ENCODE measurements at places on chromosomes 3 and 15.

DNA sequence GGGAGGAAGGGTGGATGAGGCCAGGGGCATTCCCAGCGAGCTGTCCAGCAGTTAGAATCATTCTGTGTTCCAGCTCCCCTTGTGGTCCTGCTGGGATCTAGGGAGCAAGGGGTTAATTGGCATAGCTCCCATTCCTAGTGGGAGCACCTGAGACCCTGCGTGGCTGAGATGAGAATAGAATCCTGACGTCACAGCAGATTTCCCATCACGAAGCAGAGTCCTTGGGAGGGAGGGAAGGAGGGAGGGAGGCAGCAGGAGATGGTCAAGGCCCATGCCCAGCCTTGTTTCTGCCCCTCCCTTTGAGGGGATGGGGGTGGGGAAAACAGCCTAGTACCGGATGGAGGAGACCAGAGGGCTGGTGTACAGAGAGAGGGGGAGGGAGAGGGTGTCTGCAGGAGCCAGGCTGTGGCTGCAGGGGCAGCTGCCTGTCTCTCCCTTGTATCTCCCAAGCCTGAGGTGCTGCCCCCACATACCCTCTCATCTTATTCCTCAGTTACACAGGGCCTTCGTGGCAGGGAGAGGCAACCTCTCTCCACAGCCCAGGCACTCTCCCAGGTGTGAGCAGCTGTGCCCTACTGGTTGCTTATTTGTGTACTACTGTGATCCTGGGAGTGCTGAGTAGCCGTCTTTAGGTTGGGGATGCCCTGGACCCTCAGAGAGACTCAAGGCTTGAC lies 5.4 kb downstream of the TYRO3 start:
- peak; percentile 90 for DNase-seq

- no peak for DNase-seq
Observed at GRCh38 chr3:71465371-71466036, 118.0 kb downstream of the FOXP1 start.

DNA sequence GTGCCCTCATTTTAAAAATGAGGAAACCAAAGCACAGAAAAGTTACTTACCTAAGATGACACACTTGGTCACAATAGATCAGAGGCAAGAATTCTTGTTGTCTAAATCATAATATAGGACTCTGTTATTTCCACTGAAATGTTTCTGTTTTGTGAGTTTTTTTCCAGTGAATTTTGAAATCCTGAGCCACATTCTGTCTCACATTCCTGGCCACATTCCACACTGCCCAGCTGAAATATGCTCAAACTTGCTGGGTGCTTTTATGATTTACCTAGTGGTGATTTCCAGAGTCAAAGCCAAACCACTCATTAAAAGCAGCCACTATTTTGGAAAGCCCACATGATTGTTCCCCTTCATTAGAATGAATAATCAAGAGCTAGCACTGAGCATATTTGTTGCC lies 82.3 kb upstream of the NPHP3 start:
- no peak for DNase-seq

- DNase-seq, result no peak
Observed at GRCh38 chr3:105729667-105730066, 139.1 kb downstream of the CBLB start.

DNA sequence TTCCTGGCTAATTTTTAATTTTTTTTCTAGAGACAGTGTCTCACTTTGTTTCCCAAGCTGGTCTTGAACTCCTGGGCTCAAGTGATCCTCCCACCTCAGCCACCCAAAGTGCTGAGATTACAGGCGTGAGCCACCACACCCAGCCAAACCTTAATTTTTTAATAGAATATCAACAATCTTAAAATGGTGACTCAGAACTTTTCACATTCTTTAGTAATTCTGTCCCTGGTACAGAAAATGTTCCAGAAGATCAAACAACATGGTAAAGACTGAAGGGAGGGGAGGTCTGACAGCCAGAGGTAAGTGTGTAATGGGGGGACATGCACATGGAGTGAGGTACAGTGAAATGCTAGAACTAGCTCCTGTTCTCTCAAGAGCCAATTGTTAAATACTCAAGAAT lies 38.2 kb downstream of the DNAH12 start:
- no peak for DNase-seq

DNA sequence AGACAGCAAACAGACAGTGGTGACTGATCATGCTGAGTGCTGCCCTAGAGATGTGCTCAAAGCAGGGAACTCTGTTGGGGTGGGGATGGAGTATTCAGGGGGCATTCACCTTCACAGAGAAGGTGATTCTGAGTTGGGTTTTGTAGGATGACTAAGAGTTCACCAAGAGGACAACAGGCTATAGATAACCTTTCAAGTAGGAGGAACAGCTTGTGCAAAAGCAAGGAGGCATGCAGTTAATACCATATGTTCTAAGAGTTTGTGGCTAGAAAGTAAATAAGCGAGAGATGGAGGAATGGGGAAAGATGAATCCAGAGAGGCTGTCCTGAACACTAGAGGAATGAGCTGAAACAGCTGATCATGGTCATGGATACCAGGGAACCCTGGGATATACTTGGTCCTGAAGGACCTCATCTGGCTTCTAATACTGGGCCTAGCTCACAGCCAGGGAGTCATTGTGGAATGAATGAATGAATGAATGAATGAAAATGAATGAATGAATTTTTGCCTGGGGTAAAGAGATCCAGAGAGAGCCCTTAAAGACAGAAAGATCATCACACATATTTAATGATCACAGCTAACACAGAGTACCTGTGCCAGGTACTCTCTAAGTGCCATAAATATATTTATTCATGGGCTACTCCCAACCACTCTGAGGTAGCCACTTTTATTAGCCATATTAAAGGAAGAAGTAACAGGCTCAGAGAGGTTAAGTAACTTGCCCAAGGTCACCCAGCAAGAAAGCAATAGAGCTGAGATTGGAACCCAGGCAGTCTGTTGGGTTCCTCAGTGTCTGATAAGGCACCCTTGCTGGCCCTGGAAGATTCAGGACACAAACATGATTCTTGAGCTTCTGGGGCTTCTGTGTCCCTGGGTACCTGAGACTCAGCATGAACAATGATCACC lies 22.0 kb downstream of the SMAD6 start:
- no peak for DNase-seq

DNA sequence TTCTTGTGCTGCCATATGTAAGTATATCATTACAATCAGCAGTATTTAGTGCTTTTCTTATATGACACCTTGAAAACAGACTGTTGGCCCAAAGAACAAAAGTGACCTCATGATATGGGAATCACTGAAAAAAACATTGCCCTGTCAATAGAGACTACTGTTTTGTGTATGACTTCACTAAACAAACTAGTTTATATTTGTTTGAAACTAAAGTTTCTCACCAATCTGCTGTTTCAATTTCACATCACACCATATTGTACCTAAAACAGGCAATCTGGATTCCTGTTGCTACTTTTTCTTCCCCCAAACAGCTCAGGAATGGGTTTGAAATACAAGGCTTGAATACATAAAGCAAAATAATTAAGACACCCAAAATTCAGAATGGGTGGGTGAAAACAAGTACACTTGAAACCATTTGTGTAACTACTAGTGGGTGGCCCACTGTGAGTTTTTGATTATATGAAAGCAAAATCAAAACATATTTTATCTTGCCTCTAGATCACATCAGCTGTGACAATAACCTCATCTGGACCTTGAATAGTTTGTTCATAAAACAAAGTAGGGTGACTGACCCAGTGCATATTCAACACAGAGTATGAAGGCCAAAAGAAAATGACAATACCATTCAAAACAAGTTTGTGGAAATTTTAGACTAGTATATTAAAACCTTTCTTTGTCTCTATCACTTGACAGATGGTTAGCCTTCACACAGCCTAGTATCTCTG lies 5.9 kb downstream of the ZBTB20 start:
- DNase-seq, result no peak

DNA sequence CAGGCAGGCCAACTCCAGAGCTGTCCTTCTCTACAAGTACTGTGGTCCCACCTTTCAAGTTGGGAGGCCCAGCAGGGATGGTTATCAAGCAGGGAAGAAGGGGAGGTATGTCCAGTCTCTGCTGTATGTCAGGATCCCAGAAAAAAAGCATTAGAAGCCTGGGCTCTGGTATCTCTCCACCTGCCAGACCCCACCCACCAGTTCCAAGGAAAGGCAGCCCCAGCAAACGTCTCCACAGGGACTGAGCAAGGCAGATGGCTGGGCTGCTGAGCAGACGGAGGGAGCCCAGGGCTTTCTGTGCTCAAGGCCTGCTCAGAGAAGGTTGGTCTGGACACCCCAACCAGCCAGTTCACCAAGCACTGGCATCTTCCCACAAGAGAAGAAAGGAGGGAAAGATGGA lies 287.8 kb downstream of the XXYLT1 start:
- DNase-seq, result no peak

- DNase-seq, result no peak
Observed at GRCh38 chr3:178385280-178385952, 150.8 kb upstream of the KCNMB2 start.

- peak; percentile 93 for DNase-seq
Observed at GRCh38 chr15:90557186-90558084, 27.7 kb downstream of the CRTC3 start.

GRCh38 chr3:65914740-65915367 lies 123.9 kb downstream of the MAGI1 start:
- no peak for DNase-seq

DNA sequence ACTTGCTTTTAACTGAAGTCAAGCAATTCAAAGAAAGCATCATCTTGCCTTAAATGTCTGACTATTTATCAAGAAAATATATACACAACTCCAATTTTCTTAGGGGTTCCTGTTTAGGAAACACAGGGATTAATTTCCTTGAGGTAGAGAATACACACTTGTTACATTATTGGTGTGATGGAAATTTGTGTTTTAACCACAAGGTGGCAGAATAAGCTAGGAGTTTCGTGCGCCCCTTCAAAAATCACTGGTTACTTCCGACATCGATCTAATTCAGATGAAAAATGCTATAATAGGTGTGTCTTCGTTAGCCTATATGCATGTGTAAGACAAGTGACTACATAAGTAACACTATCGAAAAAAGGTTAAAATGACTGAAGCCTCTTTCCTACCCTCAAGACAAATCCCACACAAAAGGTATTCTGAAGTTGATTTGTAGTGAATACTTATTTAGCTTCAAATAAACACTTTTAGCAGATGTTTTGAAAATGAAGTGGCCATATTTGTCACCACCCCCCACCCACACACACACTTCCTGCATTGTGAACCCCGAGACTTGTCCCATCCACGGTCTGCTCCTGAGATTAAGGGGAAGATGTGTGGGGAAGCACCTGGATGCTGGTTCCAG lies 246.5 kb downstream of the ROBO1 start:
- DNase-seq, result peak; percentile 74

DNA sequence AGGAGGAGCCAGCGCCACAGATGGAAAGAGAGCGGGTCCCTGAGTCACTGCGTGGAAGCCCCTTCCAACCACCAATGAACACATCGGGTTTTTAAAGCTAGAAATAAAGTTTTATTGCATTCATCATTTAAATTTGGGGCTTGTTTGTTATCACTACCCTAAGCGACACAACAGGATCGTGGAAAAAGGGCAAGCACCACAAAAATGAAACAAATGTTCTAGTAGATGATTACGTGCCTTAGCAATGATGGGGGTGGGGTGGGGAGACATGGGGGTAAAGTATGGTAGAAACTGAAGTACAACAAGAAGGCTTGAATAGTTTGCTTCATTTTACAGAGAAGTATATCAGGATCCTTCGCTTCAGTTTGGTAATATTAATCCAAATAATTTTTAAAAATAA lies 221.6 kb upstream of the ATP10A start:
- no peak for DNase-seq

GRCh38 chr3:140761076-140761639 lies 83.3 kb downstream of the TRIM42 start:
- no peak for DNase-seq

DNA sequence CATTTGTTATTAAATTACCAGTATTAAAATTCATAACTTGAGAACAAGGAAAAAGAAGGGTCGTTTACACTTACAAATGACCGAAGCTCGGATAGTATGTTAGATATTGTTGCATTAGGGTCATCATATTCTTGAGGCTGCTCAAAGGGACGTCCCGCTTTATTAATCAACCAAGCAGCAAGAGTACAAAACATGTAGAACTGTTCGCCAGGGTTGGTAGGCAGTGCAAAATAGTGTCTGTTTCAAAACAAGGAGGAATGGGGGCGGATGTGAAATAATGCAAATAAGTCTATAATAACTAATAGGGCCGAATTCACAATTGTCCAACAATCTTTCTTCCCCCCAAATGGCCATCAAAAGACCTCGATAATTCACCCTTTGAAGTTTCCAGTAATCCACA lies 2.9 kb downstream of the IFT57 start:
- no peak for DNase-seq

DNA sequence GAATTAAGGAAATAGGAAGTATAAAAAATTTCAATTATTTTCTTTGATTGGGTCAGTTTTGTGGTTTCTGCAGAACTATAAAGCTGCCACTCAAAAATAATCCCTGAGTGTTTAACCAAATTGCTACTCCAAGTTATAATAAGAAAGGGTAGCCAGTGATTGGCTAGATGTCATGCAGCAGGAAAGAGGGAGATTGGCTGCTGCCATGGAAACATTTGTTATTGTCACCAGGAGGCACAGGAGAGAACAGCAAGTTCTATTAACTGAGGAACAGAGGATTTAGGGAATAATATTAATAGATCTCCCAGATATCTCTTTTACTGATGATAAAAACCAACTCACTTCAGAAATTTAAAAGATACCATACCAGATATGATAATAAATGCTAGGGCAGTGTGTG lies 42.6 kb downstream of the CLDN1 start:
- DNase-seq, result no peak

- DNase-seq, result no peak
Observed at GRCh38 chr3:154304116-154304786, 20.0 kb downstream of the DHX36 start.

DNA sequence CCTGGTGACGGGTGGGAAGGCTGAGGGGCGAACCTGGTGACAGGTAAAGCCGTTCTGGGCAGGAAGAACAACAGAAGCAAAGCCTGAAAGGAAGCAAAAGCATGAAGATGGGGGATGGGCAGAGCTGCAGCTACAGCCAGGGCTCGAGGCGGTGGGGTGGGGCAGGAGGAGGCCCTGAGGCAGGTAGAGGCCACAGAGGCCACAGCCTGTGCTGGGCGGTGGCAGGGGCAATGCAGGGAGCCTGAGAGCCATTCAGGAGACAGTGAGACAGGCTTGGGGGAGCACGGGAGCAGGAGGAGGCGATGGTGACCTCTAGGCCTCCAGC lies 8.2 kb downstream of the PCSK6 start:
- no peak for DNase-seq

GRCh38 chr15:62209322-62209721 lies 44.2 kb upstream of the C2CD4B start:
- peak; percentile 71 for DNase-seq

GRCh38 chr15:34722439-34722836 lies 32.4 kb downstream of the GJD2 start:
- no peak for DNase-seq

DNA sequence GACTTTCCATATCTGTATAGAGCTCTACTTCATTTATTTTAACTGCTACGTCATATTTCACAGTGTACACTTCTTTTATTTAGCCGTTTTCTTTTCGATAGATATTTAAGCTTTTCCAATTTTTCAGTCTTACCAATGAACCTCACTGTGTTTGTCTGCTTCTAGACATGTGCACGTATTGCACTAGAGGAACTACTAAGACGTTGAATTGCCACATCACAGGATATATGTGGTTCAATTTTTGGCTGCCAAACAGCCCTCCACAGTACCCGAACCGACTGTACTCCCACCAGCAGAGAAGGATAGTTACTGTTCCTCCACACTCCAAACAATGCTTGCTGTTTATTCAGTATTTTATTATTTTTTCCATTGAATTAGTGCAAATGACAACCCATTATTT lies 2.0 kb downstream of the NR1I2 start:
- no peak for DNase-seq
